ENCODE measurements at places on chromosomes 1 and 21.

DNA sequence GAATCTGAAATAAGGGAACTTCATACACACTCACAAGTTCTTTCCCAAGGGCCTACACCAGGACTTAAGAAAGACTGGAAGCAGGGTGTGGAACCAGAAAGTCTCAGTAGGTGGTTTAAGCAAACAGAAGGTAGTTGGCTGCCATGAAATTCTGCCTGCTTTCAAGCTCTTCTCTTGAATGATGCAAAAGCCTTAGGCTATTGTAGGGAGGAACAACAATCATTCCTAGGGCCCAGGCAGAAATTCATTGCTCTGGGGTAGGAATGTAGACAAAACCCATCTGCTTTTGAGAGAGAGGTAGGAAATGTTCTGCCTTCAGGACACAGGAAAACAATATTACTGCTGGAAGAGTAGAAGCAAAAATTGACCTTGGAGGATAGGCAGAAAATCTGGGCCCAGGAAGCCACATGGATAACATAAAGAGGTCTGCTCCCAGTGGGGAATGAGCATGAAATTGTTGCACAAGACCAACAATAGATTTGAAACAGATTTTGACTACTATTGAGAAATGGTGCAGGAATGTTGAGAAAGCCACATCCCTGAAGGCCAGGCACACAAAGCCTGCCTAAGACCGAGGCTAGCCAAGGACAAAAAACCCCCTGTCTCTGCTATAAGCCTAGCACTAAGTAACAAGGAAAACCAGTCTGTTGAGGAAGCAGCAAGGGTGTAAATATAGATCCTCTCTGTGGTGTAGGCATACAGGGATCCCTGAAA lies 22.7 kb upstream of the SFT2D2 start:
- no peak for DNase-seq

GRCh38 chr1:64312431-64312830 lies 109.0 kb downstream of the UBE2U start:
- no peak for DNase-seq

GRCh38 chr21:42127164-42128150 lies 56.3 kb downstream of the UMODL1 start:
- no peak for DNase-seq

GRCh38 chr1:95003433-95003738 lies 69.4 kb downstream of the ALG14 start:
- DNase-seq = no peak

DNA sequence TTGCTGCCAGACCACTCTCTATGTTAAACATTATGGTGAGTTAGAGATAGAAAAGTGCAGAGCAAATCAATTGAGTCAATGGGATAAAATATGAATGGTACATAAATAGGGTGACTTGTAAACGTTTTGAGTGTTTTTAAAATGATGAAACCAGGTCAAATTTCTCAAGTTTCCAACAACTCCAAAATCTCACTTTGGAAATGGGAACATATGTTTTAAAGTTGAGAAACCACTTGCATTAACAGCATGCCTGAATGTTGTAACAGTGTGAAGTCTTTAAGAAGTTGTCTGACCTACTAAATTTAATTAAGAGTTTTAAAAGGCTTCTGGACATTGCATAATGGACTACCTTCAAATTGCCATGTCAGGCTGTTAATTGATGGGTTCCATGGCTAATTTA lies 33.6 kb upstream of the RAVER2 start:
- no peak for DNase-seq

Data from left hindlimb (tissue), 1 donor.